Peyer's patch (tissue), 4 donors: ENCODE measurements at places on chromosomes 16 and 17.

GRCh38 chr16:25020112-25020631, 5.0 kb upstream of the ARHGAP17 start:
- H3K4me3 ChIP-seq, result no peak overlapping the region
- no peaks in the 10 kb centered on the region for H3K4me1 ChIP-seq
- no peaks in the 10 kb centered on the region for H3K36me3 ChIP-seq
- H3K27ac ChIP-seq, result no peak overlapping the region
- no peak for DNase-seq

- H3K4me1 ChIP-seq, result no peaks in the 10 kb centered on the region
- no peak for DNase-seq
- H3K27ac ChIP-seq, result no peak overlapping the region
- no peaks in the 10 kb centered on the region for H3K27me3 ChIP-seq
- H3K4me3 ChIP-seq, result no peak overlapping the region
These were observed 25.9 kb upstream of the APOH start for GRCh38 chr17:66255112-66255511.

DNA sequence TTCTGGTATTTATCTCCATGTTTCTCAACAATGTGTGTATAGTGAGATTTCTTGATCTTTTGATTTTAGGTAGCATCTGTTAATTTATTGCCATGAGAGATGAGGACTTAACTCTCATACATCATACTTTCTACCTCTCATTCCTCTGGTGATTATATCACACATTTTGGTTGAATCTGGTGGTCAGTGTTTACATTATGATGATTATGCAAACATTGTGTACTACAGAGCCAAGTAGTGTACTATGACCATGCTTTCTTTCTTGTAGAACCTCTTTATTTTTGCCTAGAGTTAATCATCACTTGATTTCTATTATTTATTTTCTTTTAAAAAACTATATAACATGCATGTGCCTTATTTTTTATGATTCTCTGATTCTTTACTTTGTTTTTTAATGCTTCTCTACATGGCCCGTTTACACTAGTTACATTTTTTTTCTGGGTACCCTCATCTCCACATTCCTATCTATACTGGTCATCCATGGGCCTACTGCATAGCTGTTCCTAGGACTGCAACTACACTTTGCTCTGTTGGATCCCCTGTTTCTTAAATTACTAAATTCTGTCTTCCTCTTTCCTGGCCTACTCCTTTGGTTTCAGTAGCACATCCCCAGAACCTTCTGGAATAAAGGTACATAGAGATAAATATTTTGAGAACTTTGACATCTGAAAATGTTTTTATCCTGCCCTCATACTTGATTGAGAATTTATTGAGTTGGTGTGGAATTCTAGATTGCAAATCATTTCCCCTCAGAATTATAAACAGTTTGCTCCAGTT, 63.0 kb upstream of the LRRC37A3 start:
- no peaks in the 10 kb centered on the region for H3K36me3 ChIP-seq
- no peaks in the 10 kb centered on the region for H3K27me3 ChIP-seq
- H3K4me1 ChIP-seq, result peaks cover 7% of the 10 kb centered on the region
- no peak overlapping the region for H3K4me3 ChIP-seq
- no peak overlapping the region for H3K27ac ChIP-seq
- no peak for DNase-seq

GRCh38 chr16:10228779-10229178, 46.6 kb upstream of the GRIN2A start:
- H3K36me3 ChIP-seq, result no peaks in the 10 kb centered on the region
- no peak overlapping the region for H3K4me3 ChIP-seq
- DNase-seq, result no peak
- H3K4me1 ChIP-seq, result no peaks in the 10 kb centered on the region
- no peak overlapping the region for H3K27ac ChIP-seq
- no peaks in the 10 kb centered on the region for H3K27me3 ChIP-seq

DNA sequence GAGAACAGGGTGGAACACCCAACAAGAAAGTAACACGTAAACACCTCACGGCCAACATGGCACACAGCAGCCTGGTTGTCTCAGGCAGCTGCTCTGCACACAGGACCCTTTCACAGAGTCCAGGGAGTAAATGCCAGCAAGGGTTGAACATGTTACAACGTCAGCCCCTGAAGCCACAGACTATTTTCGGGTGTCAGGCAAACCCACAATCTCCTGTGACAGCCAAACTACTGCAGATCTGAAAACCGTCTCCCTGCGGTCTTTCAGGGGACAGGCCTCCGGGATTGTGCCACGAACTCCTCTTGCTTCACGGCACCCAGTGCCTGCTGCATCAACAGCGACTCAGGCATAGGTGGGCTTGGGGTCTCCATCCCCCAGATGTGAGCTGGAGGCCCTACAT, 127.7 kb downstream of the XYLT1 start:
- peak; percentile 60 for DNase-seq
- H3K4me3 ChIP-seq, result no peak overlapping the region
- H3K27ac ChIP-seq, result no peak overlapping the region
- H3K36me3 ChIP-seq, result no peaks in the 10 kb centered on the region
- no peaks in the 10 kb centered on the region for H3K27me3 ChIP-seq

DNA sequence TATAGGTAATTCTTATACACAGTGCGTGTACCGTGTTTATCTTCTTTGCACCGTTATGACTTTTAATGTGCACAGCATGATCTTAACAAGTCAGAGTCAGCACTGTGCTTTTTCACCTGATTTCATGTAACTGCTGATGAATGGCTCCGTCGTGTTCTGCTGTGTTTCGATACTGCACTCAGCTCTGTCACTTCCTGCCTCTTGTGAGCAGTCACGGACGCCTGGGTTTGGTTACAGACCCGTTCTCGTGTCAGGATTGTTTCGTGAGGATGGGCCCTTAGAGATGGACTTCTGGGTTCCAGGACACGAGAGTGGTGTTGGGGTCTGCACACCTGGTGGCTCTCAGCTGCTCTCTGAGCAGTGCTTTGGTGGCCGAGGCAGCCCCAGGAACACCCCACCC, 24.6 kb downstream of the TBCD start:
- no peaks in the 10 kb centered on the region for H3K36me3 ChIP-seq
- H3K4me3 ChIP-seq, result no peak overlapping the region
- no peak overlapping the region for H3K27ac ChIP-seq
- H3K27me3 ChIP-seq, result no peaks in the 10 kb centered on the region

- no peaks in the 10 kb centered on the region for H3K36me3 ChIP-seq
- H3K27me3 ChIP-seq, result no peaks in the 10 kb centered on the region
- H3K4me3 ChIP-seq, result no peak overlapping the region
- H3K27ac ChIP-seq, result peak overlapping the region; percentile 75
- DNase-seq, result no peak
- peaks cover 30% of the 10 kb centered on the region for H3K4me1 ChIP-seq
These were observed 1.7 kb upstream of the SLC47A2 start for GRCh38 chr17:19718041-19718612.
